ENCODE measurements at places on chromosomes 2 and 18. TPM values are rescaled to one million over a fixed set of nuclear protein-coding genes. Genes with fewer than 3 reads are reported as not detected.

Gene KCNE4
- not detected for total RNA-seq

Gene CYRIA
- 0.06 TPM for total RNA-seq

Gene IMPA2
- 18.3 TPM for total RNA-seq

Gene CHRNG
- not detected for total RNA-seq

Gene CLHC1
- total RNA-seq = 7.0 TPM

Gene ACVR1C
- 2.8 TPM for total RNA-seq

DNA sequence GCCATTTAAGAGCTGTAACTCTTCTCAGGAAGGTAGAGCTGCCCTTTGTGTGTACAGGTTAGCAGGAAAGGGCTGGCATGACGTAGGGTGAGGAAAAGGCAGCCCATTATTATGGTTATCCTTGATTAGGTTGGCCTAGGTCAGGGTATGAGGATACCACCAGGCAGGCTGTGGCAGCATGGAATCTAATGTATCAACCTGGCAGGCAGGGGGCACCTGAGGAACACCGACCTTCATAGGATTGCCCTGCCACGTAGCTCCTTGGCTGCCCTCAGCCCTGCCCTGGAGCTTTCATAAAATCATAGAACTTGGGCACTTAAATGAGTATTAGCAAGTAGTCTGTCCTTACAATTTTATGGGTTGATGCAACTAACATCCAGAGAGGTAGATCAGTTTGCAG lies 261.6 kb downstream of the LTBP1 start:
- ATAC-seq = peak; percentile 44

DNA sequence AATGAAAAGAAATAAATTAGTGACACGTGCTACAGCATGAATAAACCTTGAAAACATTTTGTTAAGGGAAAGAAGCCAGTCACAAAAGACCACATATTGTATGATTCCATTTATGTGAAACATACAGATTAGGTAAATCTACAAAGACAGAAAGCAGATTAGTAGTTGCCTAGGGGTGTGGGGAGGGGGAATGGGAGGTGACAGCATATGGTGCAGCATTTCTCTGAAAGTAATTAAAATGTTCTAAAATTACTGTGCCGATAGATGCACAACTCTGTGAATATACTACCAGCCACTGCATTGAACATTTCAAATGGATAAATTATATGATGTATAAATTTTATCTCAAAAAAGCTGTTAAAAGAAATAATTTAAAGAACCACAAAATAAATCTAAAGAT lies 161.0 kb downstream of the TRIB2 start:
- no peak for ATAC-seq

GRCh38 chr2:232486558-232487384 lies 863 bp downstream of the ECEL1 start:
- ATAC-seq = no peak

- no peak for ATAC-seq
These were observed 493.8 kb downstream of the NRXN1 start for GRCh38 chr2:50538147-50538546.

DNA sequence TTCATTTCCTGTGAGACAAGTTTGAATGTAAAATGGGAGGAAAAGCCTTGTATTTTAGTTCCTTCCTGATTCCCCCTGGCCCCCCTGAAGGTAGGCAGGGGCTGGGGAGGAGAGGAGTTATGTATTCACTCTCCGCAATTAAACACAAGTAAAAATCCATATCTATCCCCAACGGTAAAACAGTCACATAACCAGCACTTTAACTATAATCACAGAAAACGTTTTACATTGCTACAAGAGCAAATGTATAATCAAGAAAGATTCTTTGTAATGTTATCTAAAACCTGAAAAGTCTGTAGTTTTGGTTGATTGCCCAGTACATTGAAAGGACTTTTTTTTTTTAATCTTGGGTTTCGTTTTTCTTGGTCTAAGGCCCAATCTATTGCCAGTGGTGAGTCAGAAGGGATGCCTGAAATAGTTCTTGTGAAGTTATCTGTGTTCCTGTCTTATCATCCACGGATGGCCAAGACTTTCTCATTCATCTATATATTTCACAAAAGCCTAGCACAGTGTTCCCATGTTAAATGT lies 34.5 kb upstream of the CCNYL1 start:
- ATAC-seq = no peak

GRCh38 chr18:9353596-9353995 lies 19.0 kb downstream of the TWSG1 start:
- peak; percentile 47 for ATAC-seq

- ATAC-seq = no peak
These were observed 20.0 kb downstream of the GREB1 start for GRCh38 chr2:11553661-11554398.

DNA sequence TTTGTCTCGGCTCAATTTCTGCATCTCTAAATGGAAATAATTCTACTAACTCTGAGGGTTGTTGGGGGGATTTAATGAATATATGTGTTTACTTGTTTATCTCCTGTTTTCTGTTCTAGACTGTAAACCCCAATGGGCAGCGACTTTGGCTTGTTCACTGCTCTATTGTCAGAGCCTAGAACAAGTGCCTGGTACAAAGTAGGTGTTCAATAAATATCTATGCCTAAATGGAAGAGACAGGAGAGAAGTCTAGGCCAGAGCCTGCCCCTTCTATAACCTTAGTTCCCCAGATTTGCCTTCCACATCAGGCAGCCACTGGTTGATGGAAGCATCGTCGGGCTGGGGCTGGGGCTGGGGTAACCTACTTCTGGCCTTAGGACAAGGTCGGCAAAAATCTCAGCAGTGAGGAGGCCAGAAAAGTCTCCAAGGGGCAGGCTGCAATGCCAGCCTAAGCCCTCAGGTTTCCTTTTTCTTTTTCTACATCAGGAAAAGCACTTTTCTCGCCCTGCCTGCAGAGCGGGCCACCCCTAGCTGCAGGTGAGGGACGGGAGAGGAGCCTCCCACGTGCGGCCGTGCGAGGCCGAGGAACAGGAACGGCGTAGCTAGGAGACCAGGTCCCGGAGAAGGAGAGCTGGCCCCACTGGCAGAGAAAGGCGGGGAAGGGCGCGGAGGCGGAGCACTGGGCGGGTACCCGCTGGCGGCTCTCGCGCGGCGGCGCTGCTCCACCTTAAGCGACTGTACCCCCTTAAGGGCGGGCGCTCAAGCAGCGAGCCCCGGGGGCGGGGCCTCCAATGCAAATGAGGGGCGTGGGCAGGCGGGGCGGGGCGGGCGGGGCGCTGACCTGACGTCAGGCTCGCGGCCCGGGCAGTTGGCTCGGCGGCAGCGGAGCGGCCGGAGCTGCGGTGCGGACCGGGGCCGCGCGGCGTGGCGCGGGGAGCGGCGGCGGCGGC lies at the start of gene CNNM4:
TSS of gene CNNM4 (plus strand) at position 867 of the 950 bp plus-strand sequence. CDS start 98 bp downstream, outside the sequence.
- ATAC-seq = peak; percentile 95

GRCh38 chr18:41022484-41022883 lies 932.5 kb upstream of the PIK3C3 start:
- no peak for ATAC-seq

- no peak for ATAC-seq
These were observed 482.3 kb downstream of the TNS1 start for GRCh38 chr2:217520356-217521010.

GRCh38 chr2:69298261-69298660 lies 88.8 kb downstream of the GFPT1 start:
- peak; percentile 53 for ATAC-seq

DNA sequence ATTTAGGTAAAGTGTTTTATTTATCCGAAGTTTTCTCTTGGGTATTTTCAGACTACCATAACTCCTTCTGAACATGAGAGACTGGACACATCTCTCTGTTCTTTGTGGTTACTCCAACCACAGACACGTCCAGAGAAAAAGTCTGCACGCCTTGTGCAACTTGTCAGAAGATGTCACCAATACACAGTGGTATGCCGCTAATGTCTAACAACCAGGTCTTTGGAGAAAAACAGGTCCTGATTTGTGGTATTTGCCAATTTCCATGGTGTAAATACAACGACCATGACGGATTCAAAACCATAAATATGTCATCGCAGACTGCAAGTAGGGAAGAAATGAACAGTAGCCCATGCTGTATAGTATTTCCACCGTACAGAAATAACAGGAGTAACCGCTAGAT lies 620.6 kb upstream of the ID2 start:
- ATAC-seq = peak; percentile 27

- ATAC-seq = no peak
These were observed 151.9 kb upstream of the CYRIA start for GRCh38 chr2:16817305-16818202.

DNA sequence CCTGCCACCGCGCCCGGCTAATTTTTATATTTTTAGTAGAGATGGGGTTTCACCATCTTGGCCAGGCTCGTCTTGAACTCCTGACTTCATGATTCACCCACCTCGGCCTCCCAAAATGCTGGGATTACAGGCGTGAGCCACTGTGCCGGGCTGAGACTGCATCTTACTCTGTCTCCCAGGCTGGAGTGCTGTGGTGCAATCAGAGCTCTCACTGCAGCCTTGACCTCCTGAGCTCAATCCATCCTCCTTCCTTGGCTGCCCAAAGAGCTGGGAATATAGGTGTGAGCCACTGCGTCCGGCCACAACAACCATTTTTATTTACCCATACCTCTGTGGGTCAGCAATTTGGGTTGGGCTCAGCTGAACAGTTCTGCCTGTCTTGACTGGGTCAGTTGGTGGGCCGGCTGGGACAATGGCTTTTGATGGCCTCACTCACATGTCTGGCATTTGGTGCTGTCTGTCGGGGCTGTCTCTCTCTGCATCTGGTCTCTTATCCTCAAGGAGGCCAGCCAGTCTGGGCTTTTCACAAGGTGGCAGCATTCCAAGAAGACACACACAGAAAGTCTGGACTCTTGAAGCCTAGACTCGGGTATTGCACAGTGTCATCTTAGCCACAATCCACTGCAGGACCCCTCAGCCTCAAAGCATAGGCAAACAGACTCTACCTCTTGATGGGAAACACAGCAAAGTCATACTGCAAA lies 116.8 kb upstream of the GATA6 start:
- ATAC-seq = no peak
